ENCODE measurements at places on chromosomes 11 and 22. TPM values are rescaled to one million over a fixed set of nuclear protein-coding genes. Genes with fewer than 3 reads are reported as not detected.

The TEX12 gene
- total RNA-seq: not detected

The EXPH5 gene
- 0.07 TPM for total RNA-seq

The SLC22A12 gene
- total RNA-seq: not detected

The PGR gene
- total RNA-seq: not detected

The PKP3 gene
- 34.2 TPM for total RNA-seq

The TESMIN gene
- 3.1 TPM for total RNA-seq

The BIK gene
- 1.5 TPM for total RNA-seq

The CCDC116 gene
- total RNA-seq: not detected

The ISX gene
- total RNA-seq: not detected

The BRSK2 gene
- total RNA-seq: 6.8 TPM
